ENCODE measurements at places on chromosomes 4 and X.

- no peak for DNase-seq
Measured at GRCh38 chrX:18971506-18971905, 12.4 kb downstream of the PHKA2 start.

DNA sequence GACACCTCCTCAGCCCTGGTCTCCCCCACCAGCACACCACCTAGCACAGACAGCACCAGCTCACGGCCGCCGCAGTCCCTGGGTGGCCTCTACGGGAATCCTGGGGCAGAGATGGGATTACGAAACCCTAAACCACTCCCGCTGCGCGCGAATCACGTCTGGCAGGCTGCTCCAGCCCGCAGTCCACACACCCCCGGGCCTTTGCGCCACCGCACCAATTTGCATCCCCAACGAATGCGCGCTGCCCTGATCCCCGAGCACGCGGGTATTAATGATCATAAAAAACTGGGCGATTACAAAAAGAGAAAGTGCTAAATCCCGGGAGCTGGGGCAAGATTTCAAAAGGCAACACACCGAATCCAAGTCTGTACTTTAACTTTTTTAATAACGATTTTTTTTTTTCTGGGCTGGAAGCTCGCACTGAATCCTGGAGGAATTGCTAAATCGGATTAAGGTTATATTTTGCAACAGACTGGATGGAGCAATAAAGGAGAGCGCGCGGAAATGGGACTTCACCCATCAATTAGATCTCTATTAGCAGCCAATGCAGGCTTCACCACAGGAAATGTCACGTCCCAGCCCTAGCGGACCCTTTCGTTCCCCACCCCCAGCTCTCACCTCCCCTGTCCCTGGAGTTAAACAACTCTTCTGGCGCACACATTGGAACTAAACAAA, 69.8 kb upstream of the TMEM33 start:
- DNase-seq: no peak

GRCh38 chr4:84379917-84380641, 119.0 kb downstream of the NKX6-1 start:
- no peak for DNase-seq

DNA sequence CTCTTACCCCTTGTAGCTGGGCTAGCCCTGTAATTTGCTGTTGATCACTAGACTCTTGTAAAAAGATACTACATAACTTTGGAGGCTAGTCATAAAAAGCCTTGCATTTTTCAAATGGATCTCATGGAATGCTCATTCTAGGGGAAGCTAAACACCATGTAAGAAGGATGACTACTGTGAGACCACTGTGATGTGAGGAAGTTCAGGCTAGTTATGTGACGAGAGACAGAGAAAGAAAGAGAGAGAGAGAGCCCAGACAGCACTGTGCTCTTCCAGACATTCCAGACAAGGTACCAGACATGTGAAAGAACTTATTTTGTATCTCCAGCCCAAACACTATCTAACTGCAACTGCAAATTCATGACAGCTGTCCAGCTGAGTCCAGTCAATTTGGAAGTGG, 404.6 kb upstream of the PITX2 start:
- DNase-seq: no peak

- no peak for DNase-seq
Measured at GRCh38 chr4:26839534-26839951, 21.1 kb upstream of the STIM2 start.

- DNase-seq: no peak
Measured at GRCh38 chr4:70183168-70183939, 12.2 kb upstream of the ODAM start.

- DNase-seq: no peak
Measured at GRCh38 chr4:182521011-182521410, 277.8 kb downstream of the TENM3 start.

GRCh38 chr4:95563638-95564337, 15.0 kb upstream of the UNC5C start:
- DNase-seq: no peak

Measured in stimulated activated CD8-positive, alpha-beta memory T cell treated with anti-CD3 and anti-CD28 coated beads, Interleukin-7, amount 100 ng/mL, for 1 hour (primary cell).